Kidney epithelial cell (primary cell): ENCODE measurements at places on chromosomes 7 and 10. TPM values are rescaled to one million over a fixed set of nuclear protein-coding genes. Genes with fewer than 3 reads are reported as not detected.

Gene MBL2
- total RNA-seq: not detected in 2 replicates

Gene NPY4R2
- not detected in 2 replicates for total RNA-seq

Gene CCDC172
- total RNA-seq: not detected in 2 replicates

Gene TMEM72
- not detected in 2 replicates for total RNA-seq

Gene CDK14
- total RNA-seq: 14.4 and 18.2 TPM in 2 replicates

Gene FAM25C
- total RNA-seq: 7.0 and 36.4 TPM in 2 replicates

Gene FFAR4
- total RNA-seq: not detected in 2 replicates

Gene SPDYE11
- not detected in 2 replicates for total RNA-seq

- DNase-seq: no peak
These were observed at the start of gene DLG5 for GRCh38 chr10:77926566-77927401. DLG5 (minus strand) TSS chr10:77926755; CDS start chr10:77926520, 235 bp downstream.

DNA sequence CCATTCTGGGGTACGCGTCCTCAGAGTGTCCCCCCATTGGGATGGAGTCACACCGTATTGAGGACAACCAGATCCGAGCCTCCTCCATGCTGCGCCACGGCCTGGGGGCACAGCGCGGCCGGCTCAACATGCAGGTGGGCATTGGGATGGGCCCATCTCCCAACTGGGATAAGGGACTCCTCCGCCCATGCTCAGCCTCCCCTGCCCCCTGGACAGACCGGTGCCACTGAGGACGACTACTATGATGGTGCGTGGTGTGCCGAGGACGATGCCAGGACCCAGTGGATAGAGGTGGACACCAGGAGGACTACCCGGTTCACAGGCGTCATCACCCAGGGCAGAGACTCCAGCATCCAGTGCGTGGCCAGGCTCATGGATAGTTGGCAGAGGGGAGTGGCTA, 5.8 kb downstream of the AEBP1 start:
- DNase-seq: no peak

- no peak for DNase-seq
These were observed 2.0 kb upstream of the SFTPA2 start for GRCh38 chr10:79562135-79562756.

GRCh38 chr10:6217611-6218010, 14.9 kb downstream of the PFKFB3 start:
- DNase-seq: no peak

- no peak for DNase-seq
These were observed 27.9 kb downstream of the ADCYAP1R1 start for GRCh38 chr7:31079824-31080511.

- no peak for DNase-seq
These were observed 318.6 kb upstream of the PHF14 start for GRCh38 chr7:10655031-10655430.

DNA sequence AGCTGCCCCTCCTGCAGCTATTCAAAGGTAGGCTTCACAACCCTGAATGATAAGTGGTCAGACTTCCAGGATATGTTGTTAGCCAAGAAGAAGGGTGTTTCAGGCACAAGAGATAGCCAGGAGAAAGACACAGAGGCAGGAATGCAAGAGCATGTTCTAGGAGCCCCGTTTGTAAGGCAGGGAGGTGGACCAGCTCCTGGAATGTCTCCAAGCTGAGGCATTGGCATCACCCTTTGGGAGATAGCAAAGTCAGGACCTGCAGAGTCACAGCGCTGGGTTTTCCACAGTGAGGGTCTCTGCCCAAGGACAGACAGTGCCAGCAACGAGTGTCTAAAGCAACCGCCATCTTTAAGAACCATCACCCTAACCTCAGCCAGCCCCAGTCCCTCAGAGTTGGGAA, 484.5 kb upstream of the ZMIZ1 start:
- DNase-seq: no peak

- no peak for DNase-seq
These were observed 75.7 kb downstream of the VIPR2 start for GRCh38 chr7:159068893-159069448.

DNA sequence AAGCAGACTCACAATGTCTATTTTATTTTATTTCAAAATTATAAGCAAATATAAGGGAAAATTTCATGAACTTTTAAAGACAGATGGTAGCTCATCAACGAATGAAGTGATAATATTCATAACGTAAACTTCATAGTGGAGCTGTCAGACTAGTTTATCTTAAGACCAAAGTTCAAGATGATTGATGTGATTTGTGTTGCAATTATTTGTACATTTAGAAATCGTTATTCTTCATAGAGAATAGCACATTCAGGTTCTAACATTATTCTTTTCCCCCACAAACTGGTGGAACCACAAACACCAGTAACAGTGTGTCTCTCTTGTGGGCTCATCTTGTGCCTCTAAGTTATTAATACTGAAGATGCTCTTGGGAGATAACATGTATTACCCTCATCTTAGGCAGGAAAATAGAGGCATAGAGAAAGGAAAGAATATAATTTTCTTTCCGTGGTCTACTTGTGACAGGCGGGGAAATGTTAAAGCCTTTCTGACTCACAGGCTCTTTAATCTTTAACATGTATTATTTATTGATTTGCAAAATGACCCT, 37.0 kb downstream of the CCSER2 start:
- DNase-seq: no peak

DNA sequence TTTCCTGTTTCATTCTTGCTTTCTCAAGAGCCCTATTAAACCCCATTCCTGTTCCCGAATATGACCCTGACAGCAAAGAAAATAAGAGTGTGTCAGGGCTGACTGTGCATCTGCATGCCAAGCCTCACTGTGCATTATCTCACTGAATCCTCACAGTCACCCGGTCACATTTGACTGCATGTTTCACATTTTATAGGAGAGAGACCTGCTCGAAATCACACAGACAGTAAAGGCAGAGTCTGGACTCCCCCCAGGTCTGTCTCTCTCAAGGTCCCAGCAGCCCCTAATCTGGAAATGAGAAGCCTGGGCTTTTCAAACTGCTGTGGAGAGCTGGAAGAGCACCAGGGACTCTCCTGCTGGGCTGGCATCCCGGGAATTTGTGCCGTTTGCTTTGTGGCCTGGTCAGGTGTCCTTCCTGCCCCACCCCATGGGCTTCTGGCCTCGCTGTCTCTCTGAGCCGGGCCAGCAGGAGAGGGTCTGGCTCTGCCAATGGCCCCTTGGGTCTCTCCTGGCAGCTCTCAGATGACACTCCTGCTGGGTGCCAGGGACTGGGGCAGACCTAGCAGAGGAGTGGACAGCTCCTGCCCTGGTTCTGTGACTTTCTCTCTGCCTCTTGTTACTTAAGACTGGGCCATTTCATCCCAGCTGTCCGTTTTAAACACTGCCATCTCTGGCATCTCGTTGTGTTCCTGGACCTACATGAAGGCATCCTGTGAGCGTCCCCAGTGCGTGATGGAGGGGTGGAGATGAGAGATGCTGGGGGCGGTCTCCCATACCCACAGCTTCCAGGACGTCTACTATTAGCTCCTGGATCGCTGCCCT, 173.6 kb downstream of the ARHGAP12 start:
- no peak for DNase-seq

DNA sequence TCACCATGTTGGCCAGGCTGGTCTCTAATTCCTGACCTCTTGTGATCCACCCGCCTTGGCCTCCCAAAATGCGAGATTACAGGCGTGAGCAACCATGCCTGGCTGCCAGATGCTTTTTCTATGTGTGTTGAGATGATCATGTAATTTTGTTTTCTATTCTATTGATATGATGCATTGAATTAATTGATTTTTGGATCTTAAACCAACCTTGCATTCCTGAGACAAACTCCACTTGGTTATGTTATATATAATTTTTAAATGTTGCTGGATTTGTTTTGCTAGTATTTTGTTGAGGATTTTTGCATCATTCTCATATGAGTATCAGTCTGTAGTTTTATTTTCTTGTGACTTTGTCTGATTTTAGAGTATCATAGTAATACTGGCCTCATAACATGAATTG, 192.8 kb downstream of the ADK start:
- no peak for DNase-seq
